Stimulated activated CD8-positive, alpha-beta memory T cell treated with anti-CD3 and anti-CD28 coated beads, Interleukin-7, amount 100 ng/mL, for 1 hour (primary cell): ENCODE measurements at places on chromosomes 12 and 14.

DNA sequence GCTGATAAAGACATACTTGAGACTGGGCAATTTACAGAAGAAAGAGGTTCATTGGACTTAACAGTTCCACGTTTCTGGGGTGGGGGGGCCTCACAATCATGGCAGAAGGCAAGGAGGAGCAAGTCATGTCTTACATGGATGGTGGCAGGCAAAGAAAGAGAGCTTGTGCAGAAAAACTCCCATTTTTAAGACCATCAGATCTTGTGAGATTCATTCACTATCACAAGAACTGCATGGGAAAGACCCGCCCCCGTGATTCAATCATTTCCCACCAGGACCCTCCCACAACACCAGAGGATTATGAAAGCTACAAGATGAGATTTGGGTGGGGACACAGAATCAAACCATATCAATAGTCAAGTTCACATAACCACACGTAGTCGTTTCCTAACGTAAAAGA lies 85.5 kb downstream of the USP15 start:
- no peak for DNase-seq

DNA sequence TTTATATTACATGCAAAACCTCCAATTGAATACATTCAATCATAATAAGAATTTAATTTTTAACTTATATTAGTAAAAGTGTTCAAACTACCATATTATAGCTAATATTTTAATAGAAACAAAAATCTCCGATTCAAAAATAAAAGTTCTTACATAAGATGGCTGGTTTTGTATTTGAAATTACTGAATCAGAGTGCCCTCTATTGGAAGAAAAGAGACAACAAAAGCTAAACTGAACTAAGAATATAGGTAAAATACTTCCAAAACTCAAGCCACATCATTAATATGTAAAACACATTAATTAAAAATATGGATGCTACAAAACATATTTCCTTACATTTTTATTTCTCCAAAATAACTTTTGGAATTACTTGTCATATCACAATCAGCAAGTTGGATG lies 120.3 kb downstream of the GARIN6 start:
- DNase-seq, result no peak

- DNase-seq, result no peak
These were observed 125.0 kb downstream of the PTPN11 start for GRCh38 chr12:112543751-112544150.

- no peak for DNase-seq
These were observed 37.8 kb downstream of the SLCO1A2 start for GRCh38 chr12:21296751-21297406.

DNA sequence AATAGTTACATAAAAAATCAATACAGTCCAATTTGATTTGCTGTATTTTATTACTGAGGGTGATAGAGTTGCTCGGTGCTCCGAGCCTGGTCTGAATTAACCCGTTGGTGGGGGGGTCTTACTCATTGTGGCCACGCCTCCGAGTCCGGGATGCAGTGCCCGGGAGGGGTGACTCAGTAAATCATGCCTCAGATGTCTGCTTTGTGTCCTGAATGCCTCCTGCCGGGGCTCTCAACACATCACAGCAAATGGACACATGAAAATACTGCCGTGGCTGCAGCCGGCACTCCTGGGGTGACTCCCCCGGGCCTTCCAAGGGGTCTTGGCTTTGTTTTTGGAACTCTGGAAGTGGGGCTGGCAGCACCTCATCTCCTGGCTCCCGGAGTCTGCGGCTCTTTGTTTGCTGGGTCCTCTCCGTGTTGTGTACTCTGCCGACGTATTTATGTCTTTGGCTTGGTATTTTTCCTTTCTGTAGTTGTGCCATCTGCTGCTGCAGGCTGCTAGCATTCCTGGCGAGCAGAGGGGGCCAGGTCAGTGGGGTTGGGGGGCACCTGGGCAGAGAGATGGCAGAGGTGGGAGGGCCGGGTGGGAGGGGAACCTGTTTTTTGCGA lies 129.0 kb downstream of the AACS start:
- no peak for DNase-seq

DNA sequence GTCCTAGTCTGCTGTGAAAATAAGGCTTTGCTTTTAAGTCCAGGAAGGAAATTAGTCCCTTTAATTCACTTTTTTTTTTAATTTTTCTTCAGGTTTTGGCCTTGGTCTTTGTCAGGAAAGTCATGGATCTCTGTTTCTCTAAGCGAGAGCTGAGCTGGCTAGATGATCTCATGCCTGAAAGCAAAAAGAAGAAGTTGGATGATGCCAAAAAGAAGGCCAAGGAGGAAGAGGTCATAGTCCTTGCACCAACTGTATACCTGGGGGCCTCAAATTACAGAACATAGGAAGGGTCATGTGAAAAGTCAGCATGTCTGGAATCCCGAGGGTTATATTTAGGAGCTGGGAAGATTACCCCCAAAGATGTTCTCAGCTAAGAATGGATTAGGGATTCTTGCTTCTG lies 72.3 kb downstream of the SLC4A8 start:
- no peak for DNase-seq

GRCh38 chr14:78633752-78634151 lies 463.6 kb downstream of the NRXN3 start:
- no peak for DNase-seq

DNA sequence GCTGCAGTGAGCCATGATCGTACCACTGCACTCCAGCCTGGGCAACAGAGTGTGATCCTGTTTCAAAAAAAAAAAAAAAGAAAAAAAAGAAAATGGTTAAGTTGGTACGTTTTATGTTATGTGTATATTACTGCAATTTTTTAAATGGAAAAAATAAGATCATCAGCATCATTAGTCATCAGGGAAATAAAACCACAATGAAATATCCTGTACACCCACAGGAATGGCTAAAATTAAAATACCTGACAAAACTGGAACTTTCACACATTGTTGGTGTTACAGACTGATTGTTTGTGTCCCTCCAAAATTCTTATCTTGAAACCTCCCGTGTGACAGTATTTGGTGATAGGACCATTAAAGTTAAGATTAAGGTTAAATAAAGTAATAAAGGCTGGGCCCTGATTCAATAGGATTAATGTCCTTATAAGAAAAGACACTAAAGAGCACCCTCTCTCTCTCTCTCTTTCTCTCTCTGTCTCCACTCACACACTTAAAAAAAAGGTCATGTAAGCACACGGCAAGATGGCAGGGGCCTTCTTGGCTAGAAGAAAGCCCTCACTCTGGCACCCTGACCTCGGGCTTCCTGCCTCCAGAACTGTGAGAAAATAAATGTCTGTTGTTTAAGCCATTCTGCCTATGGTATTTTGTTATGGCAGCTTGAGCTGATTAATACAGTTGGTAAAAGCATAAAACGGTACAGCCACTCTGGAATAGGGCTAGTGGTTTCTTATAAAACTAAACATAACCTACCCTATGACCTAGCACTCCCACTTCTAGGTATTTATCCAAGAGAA lies 48.3 kb upstream of the ZFP36L1 start:
- no peak for DNase-seq

DNA sequence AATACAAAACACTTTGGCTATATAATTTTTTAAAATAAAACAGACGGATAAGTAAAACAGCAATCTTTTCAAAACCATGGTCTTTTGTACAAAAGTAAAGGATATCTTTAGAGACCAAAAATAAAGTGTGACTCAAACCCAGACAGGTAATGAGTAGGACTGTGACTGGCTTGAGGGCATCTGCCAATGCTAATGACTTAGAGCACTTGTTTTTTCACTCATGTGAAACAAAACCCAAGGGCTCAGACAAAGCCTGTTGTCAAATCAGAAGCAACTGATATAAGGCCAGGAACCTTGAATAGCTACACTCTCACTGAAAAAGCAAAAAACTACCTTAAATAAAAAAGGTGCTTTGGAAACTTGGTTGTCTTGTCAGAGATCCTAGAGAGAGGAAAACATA lies 357.4 kb downstream of the TMEM117 start:
- no peak for DNase-seq

GRCh38 chr14:100076606-100077005 lies 11.4 kb downstream of the EVL start:
- no peak for DNase-seq

- DNase-seq, result no peak
These were observed 129.0 kb downstream of the ASCL4 start for GRCh38 chr12:107903341-107904061.
